ENCODE measurements at places on chromosomes 6 and 20. TPM values are rescaled to one million over a fixed set of nuclear protein-coding genes. Genes with fewer than 3 reads are reported as not detected.
A peak's percentile ranks its signal among the peaks of the same experiment; 100 is the strongest.

The CRISP2 gene
- 24.1 TPM for total RNA-seq

GRCh38 chr6:169415179-169415578 lies 161.5 kb upstream of the THBS2 start:
- no peak for DNase-seq
- no peak overlapping the region for H3K4me3 ChIP-seq
- no peaks in the 10 kb centered on the region for H3K27me3 ChIP-seq
- no peaks in the 10 kb centered on the region for H3K4me1 ChIP-seq
- H3K36me3 ChIP-seq, result no peaks in the 10 kb centered on the region

The C6orf136 gene
- 6.0 TPM for total RNA-seq

DNA sequence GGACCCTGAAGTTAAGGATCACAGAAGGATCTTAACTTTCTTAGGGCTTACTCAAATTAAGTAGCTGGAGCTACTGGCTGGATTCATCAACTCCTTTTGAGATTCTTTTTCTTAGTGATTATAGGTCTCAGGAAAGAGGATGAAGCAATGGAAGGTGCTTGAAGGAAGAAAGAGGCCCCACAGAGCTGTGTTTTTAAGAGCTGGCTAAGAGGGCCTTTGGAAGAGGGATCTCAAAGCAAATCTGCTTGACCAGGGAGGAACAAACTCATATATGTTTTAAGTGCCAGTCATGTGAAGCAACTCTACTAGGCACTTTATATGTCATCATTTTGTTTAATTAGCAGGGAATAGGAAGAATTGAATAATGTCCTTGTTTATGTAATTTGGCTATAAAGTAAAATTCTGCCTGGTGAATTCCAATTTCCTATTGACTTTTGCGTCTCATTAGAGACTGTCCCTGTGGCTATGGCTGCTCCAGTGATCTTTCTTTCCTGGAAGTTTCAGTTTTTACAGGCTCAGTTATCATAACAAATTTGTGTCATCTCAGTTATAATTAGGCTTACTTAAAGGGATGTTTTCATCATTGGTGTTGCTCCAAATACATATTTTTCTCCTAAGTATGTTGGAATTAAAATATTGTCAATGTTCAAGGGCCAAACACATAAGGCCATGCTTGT lies 222.8 kb upstream of the CITED2 start:
- H3K4me1 ChIP-seq, result peaks cover 1% of the 10 kb centered on the region
- no peaks in the 10 kb centered on the region for H3K27me3 ChIP-seq
- no peaks in the 10 kb centered on the region for H3K36me3 ChIP-seq
- peak overlapping the region; percentile 56 for H3K27ac ChIP-seq

- no peaks in the 10 kb centered on the region for H3K36me3 ChIP-seq
- no peaks in the 10 kb centered on the region for H3K27me3 ChIP-seq
- no peak for DNase-seq
- H3K4me1 ChIP-seq, result peaks cover 2% of the 10 kb centered on the region
Observed at GRCh38 chr6:149885888-149886287, 12.0 kb downstream of the RAET1E start.

GRCh38 chr6:28330041-28330440 lies 5.9 kb downstream of the ZSCAN31 start:
- no peak overlapping the region for H3K27ac ChIP-seq
- H3K36me3 ChIP-seq, result no peaks in the 10 kb centered on the region
- no peak for DNase-seq
- H3K4me1 ChIP-seq, result peaks cover 2% of the 10 kb centered on the region

- no peak overlapping the region for H3K27ac ChIP-seq
- no peaks in the 10 kb centered on the region for H3K27me3 ChIP-seq
- DNase-seq, result no peak
- no peak overlapping the region for H3K4me3 ChIP-seq
- H3K4me1 ChIP-seq, result peaks cover 2% of the 10 kb centered on the region
- no peaks in the 10 kb centered on the region for H3K36me3 ChIP-seq
Observed at GRCh38 chr6:154359161-154359574, 2.6 kb upstream of the IPCEF1 start.

DNA sequence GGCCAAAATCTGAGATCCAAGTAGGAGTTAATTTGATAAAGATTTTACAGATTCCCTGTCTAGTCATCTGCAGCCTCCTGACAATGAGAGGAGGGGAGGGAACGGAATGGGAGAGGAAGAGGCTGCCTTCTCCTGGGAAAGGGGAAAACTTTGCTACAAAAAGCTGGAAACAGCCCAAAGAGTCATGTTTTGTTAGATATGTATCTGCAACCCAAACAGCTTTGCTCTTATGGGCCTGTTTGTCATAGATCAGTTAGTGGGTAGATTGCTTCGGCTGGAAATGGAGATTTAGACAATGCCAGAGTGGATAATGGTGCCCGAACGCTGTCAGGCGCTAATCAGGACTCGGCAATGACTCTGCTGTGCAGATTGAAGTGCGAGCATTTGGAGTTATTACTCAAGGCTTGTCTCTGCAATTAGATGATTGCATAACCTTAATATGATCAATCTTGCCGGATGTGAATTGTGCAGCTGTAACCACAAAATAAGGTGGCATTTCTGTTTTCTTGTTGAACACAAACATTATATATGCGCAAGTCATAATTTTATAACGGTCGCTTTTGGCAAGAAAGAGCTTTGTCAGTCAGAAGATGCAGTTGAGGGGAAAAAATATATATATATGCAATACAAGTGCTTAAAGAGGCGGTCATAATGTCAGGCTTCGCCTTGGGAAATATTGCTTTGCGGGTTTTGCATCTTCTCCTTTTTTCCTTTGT lies 92.4 kb upstream of the MAFB start:
- H3K27ac ChIP-seq, result no peak overlapping the region
- H3K4me3 ChIP-seq, result no peak overlapping the region
- no peaks in the 10 kb centered on the region for H3K27me3 ChIP-seq
- no peak for DNase-seq
- no peaks in the 10 kb centered on the region for H3K4me1 ChIP-seq

DNA sequence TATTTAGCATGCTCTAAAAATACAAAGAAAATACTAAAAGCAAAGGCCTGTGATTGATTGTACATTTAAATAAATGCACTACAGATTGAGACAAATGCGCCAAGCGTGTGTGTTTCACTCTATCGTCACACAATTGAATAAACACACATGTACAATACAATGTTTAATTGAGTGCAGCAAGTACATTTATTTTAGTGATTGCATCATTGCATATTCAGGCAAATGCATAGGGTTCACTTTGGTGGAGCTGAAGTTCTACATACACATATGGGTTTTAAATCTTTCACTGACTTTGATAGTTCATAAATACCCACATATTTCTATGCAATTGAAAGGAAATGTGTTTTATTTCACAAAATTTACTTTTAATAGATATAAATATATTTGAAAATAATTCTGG lies 750.6 kb upstream of the MMS22L start:
- no peak overlapping the region for H3K4me3 ChIP-seq
- H3K36me3 ChIP-seq, result no peaks in the 10 kb centered on the region
- DNase-seq, result no peak
- no peaks in the 10 kb centered on the region for H3K27me3 ChIP-seq
- no peaks in the 10 kb centered on the region for H3K4me1 ChIP-seq
- H3K27ac ChIP-seq, result no peak overlapping the region

The ARMH2 gene
- not detected for total RNA-seq

DNA sequence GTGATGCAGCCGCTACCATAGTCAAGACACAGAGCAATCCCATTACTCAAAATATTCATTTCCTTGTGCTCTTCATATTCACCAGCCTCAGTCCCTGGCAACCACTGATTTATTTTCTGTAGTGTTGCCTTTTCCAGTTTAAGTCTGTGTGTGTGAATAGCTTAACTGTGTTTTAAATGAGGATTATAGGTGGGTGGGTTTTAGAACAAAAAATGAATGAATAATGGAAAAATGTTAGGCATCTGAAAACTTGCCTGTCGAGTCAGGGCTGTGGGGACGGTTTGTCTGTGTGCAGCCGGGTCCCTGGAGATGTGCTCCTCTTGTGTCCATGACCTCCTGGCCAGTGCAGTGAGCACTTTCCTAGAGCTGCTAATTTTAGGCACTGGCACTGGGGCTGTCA lies 27.1 kb downstream of the BANF2 start:
- no peaks in the 10 kb centered on the region for H3K36me3 ChIP-seq
- no peaks in the 10 kb centered on the region for H3K27me3 ChIP-seq
- H3K4me1 ChIP-seq, result no peaks in the 10 kb centered on the region

- no peak overlapping the region for H3K27ac ChIP-seq
- no peak overlapping the region for H3K4me3 ChIP-seq
- no peaks in the 10 kb centered on the region for H3K36me3 ChIP-seq
- DNase-seq, result no peak
Observed at GRCh38 chr20:46291401-46291800, 16.9 kb downstream of the CDH22 start.

DNA sequence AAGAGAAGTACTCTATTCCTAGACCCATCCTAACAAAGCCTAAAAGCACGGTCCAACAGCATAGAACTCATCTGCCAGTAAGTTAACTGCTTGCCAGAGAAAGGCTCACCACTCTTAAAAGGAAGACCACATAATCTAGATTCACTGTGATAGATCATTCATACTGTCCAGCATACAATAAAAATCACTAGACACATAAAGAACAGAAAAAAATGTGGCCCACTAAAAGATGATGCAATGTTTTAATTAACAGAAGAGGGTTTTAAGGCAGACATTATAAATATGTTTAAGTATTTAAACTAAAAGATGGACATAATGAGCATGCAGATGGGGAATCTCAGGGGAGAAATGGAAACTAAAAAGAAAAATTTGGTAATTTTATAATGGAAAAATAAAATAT lies 157.5 kb upstream of the CDH4 start:
- no peaks in the 10 kb centered on the region for H3K4me1 ChIP-seq
- no peaks in the 10 kb centered on the region for H3K27me3 ChIP-seq
- H3K27ac ChIP-seq, result no peak overlapping the region
- H3K4me3 ChIP-seq, result no peak overlapping the region
- no peak for DNase-seq

- peak; percentile 59 for DNase-seq
- H3K27ac ChIP-seq, result no peak overlapping the region
- no peak overlapping the region for H3K4me3 ChIP-seq
- peaks cover 3% of the 10 kb centered on the region for H3K4me1 ChIP-seq
Observed at GRCh38 chr20:44217342-44218092, 6.9 kb upstream of the OSER1 start.

DNA sequence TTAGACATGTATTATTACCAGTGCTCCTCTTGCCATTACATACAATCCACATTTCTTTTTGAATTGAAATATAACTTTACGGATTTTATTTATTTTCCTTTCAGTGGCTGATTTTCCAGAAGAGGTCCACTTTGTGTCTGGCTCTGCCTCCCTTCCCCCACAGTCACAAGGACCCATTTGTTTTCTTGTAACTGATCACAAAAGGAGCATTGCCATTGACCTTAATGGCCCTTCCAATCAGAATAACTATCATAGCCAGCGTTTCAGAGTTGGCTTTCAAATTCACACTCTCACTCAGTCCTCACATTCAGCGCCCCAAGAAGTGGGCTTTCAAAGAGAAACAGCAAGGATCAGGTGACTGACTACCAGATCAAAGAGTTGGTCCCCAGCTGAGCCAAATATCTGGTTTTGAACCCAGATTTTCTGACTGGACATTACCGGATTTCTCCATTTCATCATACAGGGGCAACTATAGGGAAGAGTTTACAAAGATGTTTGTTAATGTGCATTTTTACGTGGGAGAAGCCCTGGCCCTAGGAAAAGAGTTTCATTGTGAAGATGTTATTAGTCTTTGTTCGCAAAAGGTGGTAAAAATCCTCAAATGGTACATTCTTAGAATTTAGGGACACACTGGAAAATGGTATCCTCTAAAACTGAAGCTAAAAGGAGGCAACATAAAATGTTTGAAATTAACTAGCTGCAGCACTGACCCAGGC lies 2.0 kb upstream of the SLC22A23 start:
- H3K4me3 ChIP-seq, result no peak overlapping the region
- no peaks in the 10 kb centered on the region for H3K36me3 ChIP-seq
- no peak for DNase-seq
- peaks cover 8% of the 10 kb centered on the region for H3K4me1 ChIP-seq

The CAGE1 gene
- not detected for total RNA-seq

- no peaks in the 10 kb centered on the region for H3K27me3 ChIP-seq
- H3K27ac ChIP-seq, result no peak overlapping the region
- no peak overlapping the region for H3K4me3 ChIP-seq
- H3K36me3 ChIP-seq, result no peaks in the 10 kb centered on the region
Observed at GRCh38 chr20:16488616-16489015, 84.6 kb downstream of the KIF16B start.

The HLA-DMA gene
- 13.5 TPM for total RNA-seq

The COL19A1 gene
- 0.23 TPM for total RNA-seq

GRCh38 chr6:78526432-78526831 lies 340.9 kb upstream of the IRAK1BP1 start:
- H3K4me3 ChIP-seq, result no peak overlapping the region
- no peaks in the 10 kb centered on the region for H3K36me3 ChIP-seq
- H3K27me3 ChIP-seq, result no peaks in the 10 kb centered on the region
- DNase-seq, result no peak
- no peak overlapping the region for H3K27ac ChIP-seq
- no peaks in the 10 kb centered on the region for H3K4me1 ChIP-seq

DNA sequence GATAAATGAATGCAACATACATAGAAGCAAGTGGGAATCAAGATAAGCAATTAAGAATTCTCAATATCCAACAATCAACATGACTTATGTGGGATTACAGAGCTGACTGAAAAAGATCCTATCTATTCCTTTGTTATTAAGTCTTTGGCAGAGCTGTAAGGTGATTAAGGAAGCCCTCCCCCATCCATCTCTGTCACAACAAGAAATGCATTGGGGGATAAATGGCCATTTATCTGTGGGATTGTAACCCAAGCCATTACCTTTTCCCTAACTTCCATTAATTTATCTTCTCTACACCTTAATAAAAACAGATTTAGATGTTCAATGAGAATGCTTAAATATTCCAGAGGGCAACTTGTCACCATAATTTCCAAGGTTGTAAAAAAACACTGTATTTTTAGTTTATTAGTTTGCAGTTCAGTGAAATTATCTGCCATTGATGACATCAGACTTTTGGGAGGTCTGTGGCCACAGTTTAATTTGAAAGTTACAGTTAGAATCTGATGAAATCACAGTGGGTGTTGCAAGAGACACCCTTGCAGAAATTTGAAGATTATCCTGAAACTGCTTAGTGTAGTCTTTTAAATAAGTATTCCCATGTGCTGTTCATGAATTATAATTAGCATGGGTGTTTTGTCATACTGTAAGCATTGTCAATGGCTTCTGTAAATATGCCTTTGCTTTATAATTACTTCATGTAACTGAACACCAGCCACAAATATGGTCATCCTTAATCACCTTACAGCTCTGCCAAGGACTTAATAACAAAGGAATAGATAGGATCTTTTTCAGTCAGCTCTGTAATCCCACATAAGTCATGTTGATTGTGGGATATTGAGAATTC lies 49.4 kb upstream of the FYN start:
- H3K4me3 ChIP-seq, result no peak overlapping the region
- H3K27ac ChIP-seq, result no peak overlapping the region
- no peak for DNase-seq

DNA sequence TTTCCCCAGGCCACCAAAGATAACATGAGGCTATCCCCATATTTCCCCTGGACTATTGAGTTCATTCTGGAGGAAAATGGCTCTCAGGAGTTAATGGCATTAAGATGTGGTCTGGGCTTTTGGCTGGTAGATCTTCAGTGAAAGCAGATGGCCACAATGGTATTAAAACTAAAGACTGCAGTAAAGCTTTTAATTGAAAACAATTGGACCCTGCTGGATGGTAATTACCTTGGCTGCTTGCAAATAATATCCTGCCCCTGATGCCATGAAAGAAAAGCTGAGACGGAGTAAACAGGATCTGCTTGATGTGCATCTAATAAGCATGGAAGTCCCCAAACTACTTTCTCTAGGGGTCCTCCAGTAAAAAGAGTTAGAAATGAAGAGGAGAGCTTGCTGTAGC lies 255.8 kb downstream of the QKI start:
- H3K36me3 ChIP-seq, result no peaks in the 10 kb centered on the region
- no peaks in the 10 kb centered on the region for H3K4me1 ChIP-seq
- H3K27ac ChIP-seq, result no peak overlapping the region
- no peaks in the 10 kb centered on the region for H3K27me3 ChIP-seq
- H3K4me3 ChIP-seq, result no peak overlapping the region

The TFAP2D gene
- not detected for total RNA-seq
